PC-9 (cell line): ENCODE measurements at places on chromosomes 11 and 22. TPM values are rescaled to one million over a fixed set of nuclear protein-coding genes. Genes with fewer than 3 reads are reported as not detected.

The OR52A1 gene
- not detected in 2 replicates for total RNA-seq

The KCNK4 gene
- total RNA-seq, result 0.53 and 0.57 TPM in 2 replicates

The PRR33 gene
- not detected in 2 replicates for total RNA-seq

The CD3E gene
- total RNA-seq, result not detected in 2 replicates

The FADS1 gene
- total RNA-seq, result 114 and 150 TPM in 2 replicates
